ENCODE measurements at places on chromosomes 11 and 22.

- no peak for DNase-seq
Observed at GRCh38 chr22:40329466-40329865, 16.8 kb upstream of the ADSL start.

GRCh38 chr11:60158636-60159035 is 24.2 kb downstream of the MS4A6A start:
- DNase-seq = no peak

DNA sequence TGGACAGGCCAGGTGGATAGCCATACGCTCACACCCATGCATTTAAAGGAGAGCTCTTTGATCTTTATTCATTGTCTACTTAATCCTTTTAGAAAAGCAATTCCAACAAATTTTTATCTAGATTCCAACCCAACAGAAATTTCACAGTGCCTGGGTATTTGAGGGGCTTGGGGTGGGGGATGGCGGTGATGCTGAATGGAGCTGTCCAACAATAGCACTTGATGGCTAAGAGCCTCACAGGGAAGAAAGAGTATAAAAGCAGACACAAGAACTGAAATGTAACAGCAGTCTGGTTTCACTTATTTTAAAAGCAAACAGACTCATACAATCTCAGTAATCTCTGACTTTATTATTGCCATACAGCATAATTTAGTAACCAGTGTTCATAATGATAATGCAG is 101.8 kb upstream of the SORL1-AS1 start:
- DNase-seq = no peak

DNA sequence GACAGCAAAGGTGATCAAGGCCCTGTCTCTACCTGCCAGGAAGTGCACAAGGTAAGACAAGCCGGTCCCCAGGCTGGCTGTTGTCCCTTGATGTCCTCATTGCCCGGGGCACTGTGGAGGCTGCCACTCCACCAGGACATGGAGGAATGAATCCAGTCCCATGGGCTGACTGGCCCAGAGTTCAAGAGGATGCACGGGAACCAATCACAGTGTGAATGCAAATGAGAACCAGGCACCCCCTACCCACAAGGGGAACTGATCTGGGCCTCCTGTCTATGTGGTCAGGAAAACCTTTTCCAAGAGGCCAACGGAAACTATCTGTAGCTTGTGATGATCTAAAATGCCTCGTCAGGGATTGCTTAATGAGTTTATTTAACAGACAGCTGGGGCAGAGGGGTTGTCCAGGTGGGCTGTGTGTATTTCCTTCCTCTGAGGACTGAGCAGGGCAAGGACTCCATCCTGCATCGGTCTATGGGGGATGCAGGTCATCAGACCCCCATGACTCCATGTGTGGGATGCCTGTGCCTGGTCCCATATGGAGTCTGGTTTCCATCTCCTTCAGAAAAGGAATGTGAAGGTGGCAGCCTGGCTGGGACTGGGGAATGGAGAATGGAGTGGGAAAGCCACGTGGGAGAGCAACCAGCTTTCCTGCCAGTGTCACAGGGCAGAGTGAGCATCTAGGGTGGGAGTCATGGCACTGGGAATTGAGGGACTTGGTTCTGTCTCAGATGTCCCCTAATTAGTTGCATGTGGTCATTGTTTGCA is 60.5 kb downstream of the CD82 start:
- DNase-seq = no peak

- DNase-seq = no peak
Observed at GRCh38 chr11:83004746-83005556, 66.7 kb downstream of the RAB30 start.

DNA sequence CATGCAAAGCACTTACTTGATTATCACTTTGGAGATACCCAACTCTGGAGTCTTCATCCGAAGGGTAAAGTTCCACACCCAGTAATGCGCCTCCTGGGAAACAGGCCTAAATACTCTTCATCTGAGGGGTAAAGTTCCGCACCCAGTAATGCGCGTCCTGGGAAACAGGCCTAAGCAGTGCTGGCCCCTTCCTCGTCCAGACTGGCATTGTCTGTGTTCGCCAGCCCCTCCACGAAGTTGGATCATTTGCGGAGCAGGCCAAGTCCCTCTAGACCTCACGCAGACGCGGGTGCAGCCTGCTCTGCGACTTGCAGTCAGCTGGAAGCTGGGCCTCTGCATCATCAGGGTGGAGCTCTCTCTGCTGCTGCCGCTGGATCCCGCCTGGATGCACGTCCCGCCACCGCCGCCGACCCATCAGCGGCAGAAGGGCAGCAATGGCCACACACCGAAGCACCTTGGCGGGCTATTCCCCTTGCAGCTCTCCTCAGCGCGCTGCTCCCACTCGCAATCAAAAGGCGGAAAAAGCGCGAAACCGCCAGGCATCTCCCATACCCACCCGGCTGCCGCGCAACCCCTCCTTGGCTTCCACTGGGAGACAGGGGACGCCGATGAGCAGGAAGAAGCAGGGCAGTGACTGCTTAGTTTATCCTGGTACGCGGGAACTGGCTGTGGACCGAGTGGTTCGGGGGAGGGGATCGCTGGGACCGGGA is 34.1 kb upstream of the GLYATL1 start:
- DNase-seq = no peak

DNA sequence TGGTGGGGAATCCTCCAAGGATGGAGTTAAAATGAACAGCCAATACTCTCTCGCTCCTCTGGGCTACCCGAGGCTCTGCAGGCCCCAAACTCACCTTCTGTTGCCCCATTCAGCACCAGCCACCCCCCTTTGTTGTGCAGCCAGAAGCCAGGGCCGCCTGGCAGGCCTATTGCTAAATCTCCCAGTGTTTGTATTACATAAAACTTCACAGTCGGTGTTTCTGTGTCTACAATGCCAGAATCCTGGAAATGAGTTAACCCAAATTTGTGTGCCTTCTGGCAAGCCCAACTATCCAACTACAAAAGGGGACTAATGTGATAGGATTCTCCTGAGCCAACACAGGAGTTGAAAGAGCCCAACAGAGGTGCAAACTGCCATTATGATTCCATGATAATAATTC is 9.3 kb downstream of the KCNJ5 start:
- no peak for DNase-seq
